ENCODE measurements at places on chromosomes 3 and 15. TPM values are rescaled to one million over a fixed set of nuclear protein-coding genes. Genes with fewer than 3 reads are reported as not detected.

- no peak for DNase-seq
Observed at GRCh38 chr3:110181226-110181625, 843.9 kb upstream of the DPPA4 start.

DNA sequence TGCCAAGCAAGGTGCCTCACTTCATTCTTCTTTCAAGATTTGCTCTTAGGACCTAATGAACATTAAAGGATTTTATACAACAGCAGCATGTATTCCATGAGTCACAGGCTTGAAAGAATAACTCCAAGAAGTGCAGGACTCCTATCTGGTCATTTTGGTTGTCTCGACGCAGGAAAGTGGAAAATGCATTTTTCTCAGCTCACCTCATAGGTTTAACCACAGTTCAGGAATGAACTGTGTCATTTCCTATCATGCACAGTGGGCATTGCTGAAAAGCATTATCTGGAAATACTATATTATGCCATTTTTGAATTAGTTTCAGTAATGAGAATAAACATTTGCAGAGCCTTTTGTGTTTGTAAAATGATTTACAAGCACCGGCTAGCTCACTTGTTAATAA lies 98.7 kb upstream of the BFSP2 start:
- DNase-seq, result no peak

DNA sequence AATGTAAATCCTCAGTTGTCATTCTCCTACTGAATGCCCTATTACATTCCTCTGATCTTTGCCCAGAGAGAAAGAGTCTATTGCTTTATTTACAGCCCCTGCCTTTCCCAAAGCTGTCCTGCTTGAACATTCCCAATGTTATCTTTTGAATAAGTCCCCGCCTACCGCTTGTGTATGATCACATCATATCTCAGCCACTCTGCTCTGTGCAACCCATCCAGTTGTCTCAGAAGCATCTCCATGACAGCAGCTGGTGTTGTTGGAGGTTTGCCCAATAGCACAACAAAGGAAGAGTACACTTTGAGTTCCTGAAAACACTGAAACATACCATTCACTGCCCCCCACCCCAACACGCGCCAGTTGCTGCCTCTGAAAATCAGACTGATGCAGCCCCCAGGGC lies 22.0 kb upstream of the FAM3D start:
- no peak for DNase-seq

GRCh38 chr15:34754674-34755418 lies at the start of gene GJD2:
TSS of gene GJD2 (minus strand) at chr15:34754998. CDS start at chr15:34754488, 510 bp downstream.
- DNase-seq, result no peak

The UCN2 gene
- not detected for polyA plus RNA-seq
